ENCODE measurements at places on chromosomes 7 and 10. TPM values are rescaled to one million over a fixed set of nuclear protein-coding genes. Genes with fewer than 3 reads are reported as not detected.

Gene PDIA4
- 191 TPM for total RNA-seq

- no peak for DNase-seq
- H3K4me3 ChIP-seq = no peak overlapping the region
- H3K27me3 ChIP-seq = no peaks in the 10 kb centered on the region
- H3K36me3 ChIP-seq = no peaks in the 10 kb centered on the region
- H3K4me1 ChIP-seq = peaks cover 41% of the 10 kb centered on the region
Measured at GRCh38 chr7:50727072-50727471, 55.6 kb downstream of the GRB10 start.

GRCh38 chr7:101582971-101583370, 46.1 kb downstream of the MYL10 start:
- H3K4me3 ChIP-seq = no peak overlapping the region
- H3K27ac ChIP-seq = no peak overlapping the region
- H3K27me3 ChIP-seq = peaks cover 18% of the 10 kb centered on the region
- H3K4me1 ChIP-seq = no peaks in the 10 kb centered on the region
- no peak for DNase-seq

Gene FFAR4
- not detected for total RNA-seq

Gene DLX6
- total RNA-seq = not detected

DNA sequence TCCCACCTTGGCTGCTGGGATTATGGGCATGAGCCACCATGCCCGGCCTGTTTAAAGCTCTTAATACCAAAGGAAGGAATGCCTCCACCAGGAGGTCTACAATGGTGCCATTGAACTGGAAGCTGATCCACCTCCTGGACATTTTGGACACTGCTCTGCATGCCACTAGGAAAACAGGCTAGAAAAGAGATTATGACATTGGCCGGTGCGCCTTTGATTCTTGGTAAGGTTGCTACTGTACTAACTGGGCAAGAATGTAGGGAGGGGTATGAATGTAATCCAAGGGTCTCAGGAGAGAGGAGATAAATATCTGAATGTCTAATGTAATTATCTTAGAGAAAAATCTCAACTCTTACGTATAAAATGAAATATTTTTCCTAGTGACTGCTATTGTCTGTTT, 21.7 kb upstream of the TSGA13 start:
- no peaks in the 10 kb centered on the region for H3K4me1 ChIP-seq
- no peak overlapping the region for H3K27ac ChIP-seq
- H3K27me3 ChIP-seq = peaks cover 9% of the 10 kb centered on the region
- H3K36me3 ChIP-seq = no peaks in the 10 kb centered on the region

DNA sequence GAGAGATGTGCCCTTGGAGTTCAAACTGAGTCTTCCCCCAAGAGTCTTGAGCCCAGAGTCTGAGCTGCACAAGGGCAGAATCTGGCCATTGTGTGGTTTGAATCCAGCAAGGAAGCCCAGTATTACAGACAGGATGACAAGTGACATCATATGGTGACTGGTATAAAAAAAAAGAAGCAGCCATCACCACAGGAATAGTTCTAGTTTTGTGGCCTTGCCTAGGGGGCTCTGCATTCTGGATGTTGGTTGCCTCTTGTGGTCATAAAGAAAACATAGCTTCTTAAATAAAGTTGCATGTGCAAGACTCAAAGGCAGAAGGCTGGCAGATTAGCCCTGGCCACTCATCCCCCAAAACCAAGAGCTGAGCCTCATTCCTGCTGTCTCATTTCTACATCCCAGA, 16.8 kb upstream of the LRRC72 start:
- H3K27me3 ChIP-seq = no peaks in the 10 kb centered on the region
- H3K4me1 ChIP-seq = no peaks in the 10 kb centered on the region
- H3K4me3 ChIP-seq = no peak overlapping the region
- no peaks in the 10 kb centered on the region for H3K36me3 ChIP-seq
- H3K27ac ChIP-seq = no peak overlapping the region
- DNase-seq = no peak

GRCh38 chr10:122587098-122587760, 26.7 kb downstream of the DMBT1 start:
- DNase-seq = no peak
- H3K36me3 ChIP-seq = no peaks in the 10 kb centered on the region
- H3K4me3 ChIP-seq = no peak overlapping the region
- H3K27ac ChIP-seq = no peak overlapping the region
- no peaks in the 10 kb centered on the region for H3K27me3 ChIP-seq
- H3K4me1 ChIP-seq = no peaks in the 10 kb centered on the region

Gene GDF2
- not detected for total RNA-seq

Gene ELN
- 974 TPM for total RNA-seq

All from GM23248 (cell line).